Naive thymus-derived CD8-positive, alpha-beta T cell (primary cell): ENCODE measurements at places on chromosomes 1 and 21. TPM values are rescaled to one million over a fixed set of nuclear protein-coding genes. Genes with fewer than 3 reads are reported as not detected.

The KIF21B gene
- total RNA-seq = 91.7 TPM

The ADORA1 gene
- total RNA-seq = not detected

The NCAM2 gene
- not detected for total RNA-seq

The VWA5B1 gene
- not detected for total RNA-seq

The RORC gene
- total RNA-seq = not detected

The HTR6 gene
- total RNA-seq = not detected

The RHD gene
- total RNA-seq = not detected

The UBIAD1 gene
- total RNA-seq = 34.3 TPM

The SWT1 gene
- 9.5 TPM for total RNA-seq

The RNU1-4 gene
- 3,916 TPM for total RNA-seq

The OR11L1 gene
- total RNA-seq = not detected

The GJA8 gene
- total RNA-seq = not detected

The KLHL17 gene
- 37.4 TPM for total RNA-seq

The CITED4 gene
- total RNA-seq = 24.3 TPM

The CLCA1 gene
- total RNA-seq = not detected

The TGFB2 gene
- not detected for total RNA-seq

The AMY2A gene
- not detected for total RNA-seq

The TEDDM1 gene
- not detected for total RNA-seq

The RER1 gene
- 139 TPM for total RNA-seq

The DVL1 gene
- total RNA-seq = 53.3 TPM

The DYRK3 gene
- 0.34 TPM for total RNA-seq

The IGFN1 gene
- total RNA-seq = not detected

The TAF12 gene
- total RNA-seq = 28.1 TPM

The HIPK1 gene
- 123 TPM for total RNA-seq

The SAMD13 gene
- total RNA-seq = 1.2 TPM

The SPOCD1 gene
- total RNA-seq = 0.36 TPM

The CYP4A11 gene
- not detected for total RNA-seq

The PBX1 gene
- total RNA-seq = 1.4 TPM

The RGS8 gene
- not detected for total RNA-seq

The AQP10 gene
- not detected for total RNA-seq

The OR2L3 gene
- not detected for total RNA-seq

The CYYR1 gene
- not detected for total RNA-seq

The RPE65 gene
- total RNA-seq = not detected

The OVAAL gene
- not detected for total RNA-seq

The MNDA gene
- total RNA-seq = 0.68 TPM

The TCP10L gene
- total RNA-seq = 0.42 TPM
